ENCODE measurements at places on chromosomes 5 and 9. TPM values are rescaled to one million over a fixed set of nuclear protein-coding genes. Genes with fewer than 3 reads are reported as not detected.

FBLL1 gene
- total RNA-seq = 0.07 TPM

PCDHB2 gene
- total RNA-seq = 13.8 TPM

TRIP13 gene
- 69.0 TPM for total RNA-seq

SLC36A2 gene
- total RNA-seq = not detected

GPR21 gene
- total RNA-seq = not detected

MED7 gene
- total RNA-seq = 10.6 TPM

DNA sequence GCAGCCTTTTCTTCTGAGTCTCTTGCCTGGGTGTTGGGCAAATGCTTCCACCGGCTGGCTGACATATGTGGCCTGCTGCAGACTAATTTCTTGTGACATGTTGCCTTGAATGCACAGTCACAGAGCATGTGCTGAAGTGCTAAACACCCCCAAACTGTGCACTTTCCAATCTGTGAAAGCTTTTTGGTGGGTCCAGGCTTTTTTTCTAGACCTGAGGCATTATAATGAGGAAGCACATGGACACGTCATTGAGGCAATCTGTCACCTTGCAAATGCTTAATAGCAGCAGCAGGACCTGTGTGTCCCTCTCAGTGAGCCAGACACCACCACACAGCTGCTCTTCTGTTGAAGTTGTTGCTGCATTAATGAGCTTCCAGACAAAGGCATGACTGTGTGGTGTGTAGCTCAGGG, 274.7 kb downstream of the ELAVL2 start:
- no peak for DNase-seq
- H3K27me3 ChIP-seq = no peaks in the 10 kb centered on the region
- H3K4me3 ChIP-seq = no peak overlapping the region
- no peak overlapping the region for H3K27ac ChIP-seq
- H3K4me1 ChIP-seq = peaks cover 8% of the 10 kb centered on the region

DNA sequence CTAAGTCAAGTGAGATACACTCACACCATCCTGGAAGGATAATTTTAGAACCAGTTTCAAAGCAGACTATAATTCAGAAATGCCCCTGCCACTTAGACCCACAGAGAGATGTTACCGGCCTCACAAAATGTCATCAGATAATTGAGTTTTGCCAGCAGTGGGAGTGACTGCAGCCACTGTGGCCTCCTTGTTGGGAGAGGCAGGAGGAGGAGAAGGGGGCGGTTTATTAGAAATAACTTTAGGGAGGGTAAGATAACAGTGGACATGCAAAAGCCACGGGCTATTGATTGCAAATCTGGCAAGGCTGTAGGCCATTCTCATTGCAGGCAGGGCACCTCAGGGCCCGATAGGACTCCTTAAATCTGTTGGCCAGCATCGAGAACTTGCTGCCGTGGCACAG, 13.4 kb downstream of the GRXCR2 start:
- no peaks in the 10 kb centered on the region for H3K27me3 ChIP-seq
- H3K27ac ChIP-seq = no peak overlapping the region
- H3K4me1 ChIP-seq = peaks cover 15% of the 10 kb centered on the region
- no peak for DNase-seq

DNA sequence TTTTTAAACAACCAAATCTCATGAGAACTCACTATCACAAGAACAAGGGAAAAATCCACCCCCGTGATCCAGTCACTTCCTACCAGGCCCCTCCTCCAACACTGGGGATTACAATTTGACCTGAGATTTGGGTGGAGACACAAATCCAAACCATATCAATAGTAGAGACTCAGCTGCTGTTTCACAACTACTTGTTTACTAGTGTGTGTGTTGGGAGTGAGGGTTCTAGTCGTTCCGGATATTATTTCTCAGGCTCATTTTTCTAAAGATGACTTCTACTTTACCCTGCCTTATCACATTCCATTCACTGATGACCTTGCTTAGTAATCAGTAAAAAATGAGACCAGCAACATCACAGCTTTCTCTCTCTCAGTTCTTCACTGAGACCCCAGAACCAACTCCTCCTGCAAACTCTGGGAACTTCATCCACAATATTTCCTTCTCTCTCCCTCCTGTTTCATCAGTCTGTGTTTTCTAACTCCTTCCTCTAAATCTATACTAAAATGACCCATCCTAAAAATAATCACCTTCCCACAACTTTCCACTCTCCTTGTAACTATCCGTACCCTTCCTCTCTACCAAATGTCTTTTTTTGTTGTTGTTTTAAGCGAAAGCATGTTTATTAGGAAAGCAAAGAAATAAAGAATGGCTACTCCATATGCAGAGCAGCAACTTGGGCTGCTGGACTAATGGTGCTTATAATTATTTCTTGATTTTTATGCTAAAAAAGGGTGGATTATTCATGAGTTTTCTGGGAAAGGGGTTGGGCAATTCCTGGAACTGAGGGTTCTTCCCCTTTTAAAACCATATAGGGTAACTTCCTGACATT, 121.5 kb upstream of the SPRY4 start:
- no peak overlapping the region for H3K4me3 ChIP-seq
- no peaks in the 10 kb centered on the region for H3K27me3 ChIP-seq
- no peak for DNase-seq
- no peaks in the 10 kb centered on the region for H3K36me3 ChIP-seq
- H3K4me1 ChIP-seq = no peaks in the 10 kb centered on the region

- peak; percentile 2 for DNase-seq
- no peaks in the 10 kb centered on the region for H3K36me3 ChIP-seq
- no peaks in the 10 kb centered on the region for H3K27me3 ChIP-seq
These were observed 98.6 kb downstream of the AMBP start for GRCh38 chr9:113979343-113980127.

DNA sequence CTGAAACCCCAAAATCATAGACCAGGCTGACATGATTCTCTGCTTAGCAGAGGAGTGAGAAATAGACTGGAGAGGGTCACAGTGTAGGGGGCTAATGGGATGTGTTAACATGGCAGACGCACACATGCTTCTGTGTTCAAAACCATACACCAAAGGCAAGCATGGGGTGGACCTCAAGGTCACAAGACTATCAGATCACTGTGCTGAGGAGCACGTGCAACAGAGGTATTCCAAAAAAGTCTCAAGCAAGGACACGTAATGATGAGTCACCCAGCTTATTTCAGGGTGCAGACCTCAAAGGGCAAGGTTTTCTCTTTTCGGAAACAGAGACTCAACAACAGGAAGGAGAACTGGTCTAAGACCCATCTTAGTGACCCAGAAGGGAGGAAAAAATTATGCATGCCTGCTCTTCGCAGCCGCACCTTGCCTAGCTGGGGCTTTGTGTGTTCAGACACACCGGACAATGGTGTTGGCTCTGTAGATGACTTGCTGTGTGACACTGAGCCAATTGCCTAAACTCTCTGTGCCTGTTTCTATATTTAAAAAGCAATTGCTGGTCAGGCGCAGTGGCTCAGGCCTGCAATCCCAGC, 20.3 kb downstream of the WHRN start:
- H3K36me3 ChIP-seq = no peaks in the 10 kb centered on the region
- DNase-seq = peak; percentile 57
- peaks cover 9% of the 10 kb centered on the region for H3K4me1 ChIP-seq
- no peak overlapping the region for H3K4me3 ChIP-seq
- H3K27me3 ChIP-seq = no peaks in the 10 kb centered on the region

GRCh38 chr5:143657647-143658285, 154.2 kb upstream of the HMHB1 start:
- H3K27me3 ChIP-seq = no peaks in the 10 kb centered on the region
- H3K4me1 ChIP-seq = peaks cover 39% of the 10 kb centered on the region
- H3K27ac ChIP-seq = no peak overlapping the region
- no peak overlapping the region for H3K4me3 ChIP-seq

DNA sequence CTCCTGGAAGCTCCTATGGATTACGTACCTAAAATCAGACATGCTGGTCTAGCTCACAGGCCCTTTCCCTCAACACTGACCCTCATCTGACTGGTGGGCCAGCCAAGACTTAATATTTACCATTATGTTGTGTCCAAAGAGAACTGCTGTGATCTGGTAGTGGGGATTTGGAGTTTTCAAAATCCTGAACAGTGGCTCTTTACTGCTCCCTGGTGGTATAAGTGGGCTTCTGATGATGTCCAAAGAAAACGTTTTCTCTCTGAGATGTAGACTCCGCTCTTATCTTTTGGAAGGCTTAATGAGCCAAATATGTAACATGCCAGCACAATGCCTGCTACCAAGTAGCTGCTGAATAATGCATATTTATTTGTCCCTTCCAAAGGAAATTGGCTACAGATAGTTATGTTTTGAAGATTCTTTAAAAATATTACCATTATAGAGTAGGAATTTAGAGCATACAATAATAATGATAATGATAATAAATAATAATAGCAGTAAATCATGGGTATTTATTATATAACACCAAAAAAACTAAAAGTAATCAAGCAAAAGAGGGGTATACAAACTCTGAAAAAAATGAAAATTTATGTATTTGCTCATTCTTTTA, 406.6 kb upstream of the TNC start:
- H3K36me3 ChIP-seq = no peaks in the 10 kb centered on the region
- H3K4me3 ChIP-seq = no peak overlapping the region
- no peaks in the 10 kb centered on the region for H3K27me3 ChIP-seq
- DNase-seq = peak; percentile 77
- no peak overlapping the region for H3K27ac ChIP-seq

DNA sequence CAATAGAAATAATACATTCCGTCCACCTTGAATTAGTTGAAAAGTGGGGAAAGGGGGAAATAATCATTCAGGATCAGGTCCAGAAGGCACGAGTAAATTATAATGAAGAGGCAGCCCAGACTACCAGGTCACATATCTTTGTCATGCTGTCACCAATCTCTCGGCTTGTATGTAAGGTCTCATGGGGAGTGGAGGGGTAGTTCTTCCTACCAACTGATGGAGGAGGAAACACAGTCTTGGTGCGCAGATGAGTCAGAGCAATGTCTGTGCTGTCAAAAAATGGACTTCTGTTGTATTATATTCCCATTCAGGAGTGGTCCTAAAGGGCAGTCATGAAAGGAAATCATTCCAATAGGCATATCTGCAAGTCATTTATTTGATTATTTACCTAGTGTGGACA, 164.2 kb upstream of the PTGER4 start:
- H3K36me3 ChIP-seq = no peaks in the 10 kb centered on the region
- no peak overlapping the region for H3K4me3 ChIP-seq
- no peaks in the 10 kb centered on the region for H3K27me3 ChIP-seq

DNA sequence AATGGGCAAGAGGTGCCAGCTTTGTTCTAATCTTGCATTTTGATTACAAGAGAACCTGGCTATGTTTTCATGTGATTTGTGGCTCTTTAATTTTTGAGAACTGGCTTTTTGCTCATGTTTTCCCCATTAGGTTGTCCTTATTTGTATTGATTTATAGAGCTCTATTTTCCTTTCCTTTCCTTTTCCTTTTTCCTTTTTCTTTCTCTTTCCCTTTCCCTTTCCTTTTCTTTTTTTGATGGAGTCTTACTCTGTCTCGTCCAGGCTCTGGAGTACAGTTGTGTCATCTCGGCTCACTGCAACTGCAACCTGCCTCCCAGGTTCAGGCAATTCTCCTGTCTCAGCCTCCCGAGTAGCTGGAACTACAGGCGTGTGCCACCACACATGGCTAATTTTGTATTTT, 55.5 kb downstream of the GPBP1 start:
- H3K27me3 ChIP-seq = no peaks in the 10 kb centered on the region
- H3K4me3 ChIP-seq = no peak overlapping the region
- no peaks in the 10 kb centered on the region for H3K4me1 ChIP-seq
- no peak overlapping the region for H3K27ac ChIP-seq

GRCh38 chr5:93126634-93127033, 454.4 kb downstream of the NR2F1-AS1 start:
- H3K4me3 ChIP-seq = no peak overlapping the region
- peak; percentile 86 for DNase-seq
- H3K36me3 ChIP-seq = no peaks in the 10 kb centered on the region
- no peaks in the 10 kb centered on the region for H3K27me3 ChIP-seq
- peak overlapping the region; percentile 65 for H3K27ac ChIP-seq

GRCh38 chr5:168881427-168882149, 302.4 kb upstream of the PANK3 start:
- H3K36me3 ChIP-seq = no peaks in the 10 kb centered on the region
- no peaks in the 10 kb centered on the region for H3K4me1 ChIP-seq
- H3K4me3 ChIP-seq = no peak overlapping the region
- peaks cover 87% of the 10 kb centered on the region for H3K27me3 ChIP-seq
- no peak for DNase-seq

DNA sequence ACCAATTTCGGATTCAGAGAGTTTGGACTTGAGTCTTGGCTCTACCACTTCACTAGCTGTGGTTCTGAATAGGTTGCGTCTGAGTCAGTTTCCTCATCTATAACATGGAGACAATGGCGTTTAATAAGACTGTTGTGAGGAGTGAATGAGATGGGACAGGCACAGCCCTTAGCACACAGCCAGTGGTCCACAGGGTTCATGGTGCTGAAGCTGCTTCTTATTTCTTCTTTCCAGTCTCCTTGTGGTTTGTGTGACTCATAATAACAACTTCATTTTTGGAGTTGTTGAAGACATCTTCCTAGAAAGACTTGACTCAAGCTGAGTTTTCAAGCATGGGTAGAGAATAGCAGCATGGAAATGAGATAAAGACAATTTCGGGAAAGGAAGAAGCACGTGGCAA, 172.6 kb upstream of the PPP2R2B start:
- H3K36me3 ChIP-seq = no peaks in the 10 kb centered on the region
- H3K27me3 ChIP-seq = peaks cover 33% of the 10 kb centered on the region
- H3K4me3 ChIP-seq = no peak overlapping the region
- H3K4me1 ChIP-seq = no peaks in the 10 kb centered on the region
- peak; percentile 5 for DNase-seq

DNA sequence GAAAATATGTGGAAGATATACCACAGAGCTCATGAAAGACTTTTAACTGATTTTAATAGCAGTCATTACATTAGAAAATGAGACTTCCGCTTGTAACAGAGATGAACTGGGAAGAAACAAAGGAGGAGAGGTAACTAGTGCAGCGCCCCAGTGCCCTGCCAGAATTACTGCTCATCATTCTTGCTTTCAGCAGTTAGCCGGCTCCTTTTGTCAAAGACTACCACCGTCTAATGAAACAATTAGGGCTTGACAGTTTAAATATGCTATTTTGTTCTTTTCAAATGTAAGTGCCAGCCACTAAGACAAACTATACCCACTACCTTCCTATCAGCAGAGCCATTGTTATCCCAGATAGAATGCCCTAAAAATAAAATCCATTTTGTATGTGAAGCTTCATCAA, 328.4 kb downstream of the EFNA5 start:
- no peak for DNase-seq
- no peaks in the 10 kb centered on the region for H3K27me3 ChIP-seq
- H3K4me1 ChIP-seq = peaks cover 15% of the 10 kb centered on the region
- no peak overlapping the region for H3K4me3 ChIP-seq

DNA sequence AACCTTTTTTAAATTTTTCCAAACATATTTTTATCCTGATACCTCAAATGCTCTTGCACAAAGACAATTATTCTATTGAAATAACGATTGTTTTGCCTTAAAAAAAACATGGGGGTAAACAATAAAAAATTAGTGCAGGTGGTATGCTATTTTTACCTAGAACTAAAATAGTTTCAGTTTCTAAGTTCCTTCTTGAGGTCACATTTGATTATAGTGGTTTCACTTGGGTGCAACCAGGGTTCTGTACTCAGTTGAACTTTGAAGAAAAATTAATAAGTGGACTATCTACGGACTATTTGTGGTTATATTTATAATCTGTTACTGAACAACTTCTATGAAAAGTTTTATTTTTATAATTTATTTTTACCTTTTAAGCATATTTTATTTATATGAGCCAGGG, 387.1 kb upstream of the IZUMO3 start:
- no peak overlapping the region for H3K4me3 ChIP-seq
- no peaks in the 10 kb centered on the region for H3K4me1 ChIP-seq
- DNase-seq = no peak
- H3K27me3 ChIP-seq = no peaks in the 10 kb centered on the region
- H3K27ac ChIP-seq = no peak overlapping the region
- H3K36me3 ChIP-seq = no peaks in the 10 kb centered on the region

Data from PC-3 (cell line).